ENCODE measurements at places on chromosomes 6 and 20. TPM values are rescaled to one million over a fixed set of nuclear protein-coding genes. Genes with fewer than 3 reads are reported as not detected.

SLC35F1 gene
- total RNA-seq, result not detected

SNAI1 gene
- total RNA-seq, result 12.6 TPM

TAGAP gene
- total RNA-seq, result not detected

C6orf15 gene
- not detected for total RNA-seq

GPLD1 gene
- total RNA-seq, result 0.81 TPM

SPDEF gene
- 1.7 TPM for total RNA-seq

LRP11 gene
- 33.0 TPM for total RNA-seq

CLDN20 gene
- total RNA-seq, result not detected

SLPI gene
- total RNA-seq, result 10.9 TPM

GSTA3 gene
- not detected for total RNA-seq

RAET1G gene
- total RNA-seq, result 8.5 TPM

BPIFB4 gene
- total RNA-seq, result not detected

ANKEF1 gene
- 5.3 TPM for total RNA-seq

SLC26A8 gene
- total RNA-seq, result 0.07 TPM

OLIG3 gene
- total RNA-seq, result not detected

ABHD16B gene
- total RNA-seq, result not detected

VNN1 gene
- 0.07 TPM for total RNA-seq

TCP11 gene
- total RNA-seq, result not detected

FAM83C gene
- total RNA-seq, result 0.14 TPM

SLC17A3 gene
- 1.2 TPM for total RNA-seq

PHACTR1 gene
- 0.11 TPM for total RNA-seq

HSPA12B gene
- total RNA-seq, result 0.70 TPM

All from A549 treated with AZD2906 at 1 μM for 4 hours (cell line).